ENCODE measurements at places on chromosomes 11 and 22.

DNA sequence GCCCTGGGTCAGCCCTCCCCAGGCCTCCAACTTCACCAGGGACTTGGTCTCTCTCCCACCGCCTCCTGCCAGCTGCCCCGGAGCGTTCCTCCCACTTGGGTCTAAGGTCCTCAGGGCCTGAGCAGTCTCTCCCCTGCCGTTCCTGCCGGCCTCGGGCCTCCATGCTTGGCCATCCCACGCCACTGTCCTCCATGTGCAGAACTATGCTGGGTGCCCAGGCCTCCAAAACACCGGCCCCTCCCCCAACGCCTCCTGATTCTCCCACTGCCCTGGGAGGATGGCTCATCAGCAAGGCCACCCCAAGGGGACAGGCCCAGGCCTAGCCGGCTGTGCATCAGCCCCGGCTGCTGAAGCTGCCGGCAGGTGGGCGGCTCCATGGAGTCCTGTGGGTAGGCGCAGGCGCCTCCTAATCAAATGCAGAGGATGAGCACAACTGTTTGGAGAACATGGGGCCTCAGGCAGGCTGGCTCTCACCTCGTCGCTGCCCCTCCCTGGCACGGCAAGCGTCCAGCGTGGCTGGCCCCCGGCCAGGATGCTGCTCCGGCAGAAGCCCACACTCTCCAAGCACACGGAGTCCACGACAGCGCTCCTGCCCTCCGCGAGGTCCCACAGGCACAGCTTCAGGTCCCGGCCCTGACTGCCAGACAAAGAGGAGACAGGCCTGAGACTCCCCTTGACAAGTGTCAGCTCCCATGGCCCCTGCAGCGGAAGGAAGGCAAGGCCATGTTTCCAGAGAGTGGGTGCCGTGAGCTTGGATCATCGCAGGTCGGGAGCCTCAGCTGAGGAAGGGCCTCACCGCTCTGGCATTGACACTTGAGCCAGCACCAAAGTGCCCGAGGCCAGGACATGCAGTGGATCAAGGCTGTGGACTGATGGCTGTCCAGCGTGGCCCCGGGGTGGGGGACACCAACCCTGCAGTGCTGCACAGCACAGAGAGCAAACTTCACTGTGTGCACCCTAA, 42.6 kb downstream of the GNB1L start:
- DNase-seq = peak; percentile 55

- DNase-seq = no peak
These were observed 12.0 kb downstream of the JAML start for GRCh38 chr11:118212781-118213191.

DNA sequence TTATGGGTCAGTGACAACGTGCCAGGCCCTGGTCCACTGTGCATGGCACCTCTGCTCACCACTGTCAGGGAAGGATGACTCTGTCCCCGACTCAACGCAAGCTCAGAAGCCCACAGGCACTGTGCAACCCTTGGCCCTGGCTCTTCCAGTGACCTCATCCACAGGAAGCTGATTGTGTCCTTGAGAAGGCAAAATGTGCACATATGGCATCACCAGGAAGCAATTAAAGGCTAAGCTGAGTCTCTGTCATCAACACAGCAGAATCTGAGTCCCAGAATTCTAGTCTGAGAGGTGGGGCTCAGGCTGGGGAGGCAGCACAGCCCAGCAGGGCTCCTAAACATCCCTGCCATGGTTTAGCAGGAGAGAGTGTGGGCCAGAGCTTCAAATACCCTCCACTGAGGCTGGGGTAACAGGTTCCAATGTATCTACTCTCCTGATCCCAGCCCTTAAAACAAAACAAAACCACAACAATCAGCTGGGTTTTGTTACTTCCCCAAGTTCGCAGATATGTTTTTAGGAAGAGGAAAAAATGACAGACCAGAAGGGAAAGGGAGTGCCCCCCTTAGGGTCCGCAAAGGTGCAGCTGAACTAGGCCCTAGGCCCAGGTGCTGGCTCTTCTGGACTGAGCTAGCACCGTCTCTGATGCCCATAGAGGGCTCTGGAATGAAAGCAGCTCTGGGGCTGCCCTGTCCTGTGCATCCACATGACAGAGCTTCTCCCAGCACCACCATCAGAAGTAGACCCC, 33.5 kb upstream of the GNAZ start:
- DNase-seq = no peak

- DNase-seq = no peak
These were observed 32.5 kb downstream of the MICAL2 start for GRCh38 chr11:12142909-12143308.

DNA sequence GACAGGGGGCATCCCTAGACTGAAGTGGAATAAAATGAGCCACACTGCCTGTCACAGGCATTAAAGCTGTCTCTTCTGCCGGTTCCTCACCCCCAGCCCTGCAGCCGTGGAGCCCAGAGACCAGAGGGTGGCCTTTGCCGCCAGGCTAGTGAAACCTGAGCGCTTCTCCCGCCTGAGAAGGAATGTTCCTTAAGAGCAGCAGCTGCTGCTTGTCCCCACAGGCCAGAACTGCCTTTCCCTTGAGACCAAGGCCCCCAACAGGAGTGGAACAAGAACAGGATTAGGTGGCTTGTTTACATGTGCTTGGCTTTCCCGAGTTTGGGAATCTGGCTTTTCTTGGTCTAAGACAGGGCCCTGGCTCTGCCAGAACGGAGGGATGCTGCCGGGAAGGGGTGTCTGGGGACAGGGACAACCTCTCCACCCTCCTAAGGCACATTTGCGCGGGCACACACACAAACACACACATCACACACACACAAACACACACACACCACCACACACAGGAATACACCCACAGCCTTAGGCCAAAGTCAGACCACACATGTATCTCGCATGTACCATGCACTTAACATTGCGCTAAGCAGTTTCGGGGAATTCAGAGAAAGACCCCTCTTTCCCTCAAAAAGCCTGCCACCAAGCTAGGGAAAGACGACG, 91.8 kb downstream of the FEZ1 start:
- no peak for DNase-seq

- DNase-seq = no peak
These were observed 71.3 kb downstream of the ETS1 start for GRCh38 chr11:128515826-128516778.

DNA sequence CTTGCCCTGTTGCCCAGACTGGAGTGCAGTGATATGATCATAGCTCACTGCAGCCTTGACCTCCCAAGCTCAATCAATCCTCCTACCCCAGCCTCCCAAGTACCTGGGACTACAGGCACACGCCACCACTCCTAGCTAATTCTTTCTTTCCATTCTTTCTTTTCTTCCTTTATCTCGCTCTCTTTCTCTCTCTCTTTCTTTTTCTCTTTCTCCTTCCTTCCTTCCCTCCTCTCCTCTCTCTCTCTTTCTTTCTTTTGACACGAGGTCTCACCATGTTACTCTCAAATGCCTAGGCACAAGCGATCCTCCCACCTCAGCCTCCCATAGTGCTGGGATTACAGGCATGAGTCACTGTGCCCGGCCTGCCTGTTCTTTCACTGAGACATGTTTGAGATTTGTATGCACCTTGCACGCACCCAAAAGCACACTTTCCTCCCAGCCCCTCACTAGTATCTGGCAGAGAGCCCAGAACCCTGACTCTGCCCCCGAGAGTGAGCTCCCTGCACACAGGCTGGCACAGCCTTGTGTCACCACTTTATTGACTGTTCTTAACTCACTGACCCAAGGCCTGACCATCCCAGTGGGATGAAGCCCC, 56.8 kb downstream of the CD6 start:
- no peak for DNase-seq

GRCh38 chr11:31687861-31688260, 123.3 kb downstream of the PAX6 start:
- no peak for DNase-seq

DNA sequence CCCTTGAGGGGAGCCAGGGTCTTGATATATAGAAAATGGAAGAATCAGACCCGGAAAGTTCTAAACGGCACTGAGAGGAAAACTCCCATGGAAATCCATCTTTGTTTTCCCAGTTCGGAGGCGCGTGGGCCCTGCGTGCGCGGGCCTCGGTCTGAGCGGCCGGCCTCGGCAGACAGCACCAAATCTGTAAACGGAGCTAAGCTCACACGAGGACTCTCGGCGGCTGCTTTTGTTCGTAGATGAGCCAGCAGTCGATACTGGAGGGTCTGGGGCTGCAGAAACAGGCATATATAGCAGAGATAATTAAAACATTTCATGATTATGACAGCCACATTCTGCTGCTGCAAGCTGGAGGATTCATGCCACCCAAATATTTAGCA, 68.5 kb upstream of the PPARA start:
- DNase-seq = peak; percentile 59

- no peak for DNase-seq
These were observed 9.1 kb upstream of the NAALADL1 start for GRCh38 chr11:65067446-65067845.

DNA sequence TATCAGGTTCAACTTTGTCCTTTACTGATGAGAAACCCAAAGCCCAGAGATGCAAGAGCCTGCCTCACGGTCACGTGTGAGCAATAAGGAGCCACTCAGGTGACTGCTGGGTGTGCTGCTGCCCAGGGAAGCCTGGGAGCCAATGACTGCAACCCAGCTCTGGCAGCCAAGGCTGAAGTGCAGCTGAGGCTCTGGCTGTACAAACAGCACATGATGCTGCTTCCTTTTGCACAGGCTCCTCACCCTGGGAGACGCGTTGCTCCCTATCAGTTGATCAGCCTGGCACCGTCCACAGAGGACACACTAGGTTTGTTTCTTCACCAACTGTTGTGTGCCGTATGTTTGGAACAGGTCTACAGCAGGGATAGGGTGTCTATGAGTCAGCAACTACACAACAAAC, 168.7 kb downstream of the EFCAB6 start:
- no peak for DNase-seq

DNA sequence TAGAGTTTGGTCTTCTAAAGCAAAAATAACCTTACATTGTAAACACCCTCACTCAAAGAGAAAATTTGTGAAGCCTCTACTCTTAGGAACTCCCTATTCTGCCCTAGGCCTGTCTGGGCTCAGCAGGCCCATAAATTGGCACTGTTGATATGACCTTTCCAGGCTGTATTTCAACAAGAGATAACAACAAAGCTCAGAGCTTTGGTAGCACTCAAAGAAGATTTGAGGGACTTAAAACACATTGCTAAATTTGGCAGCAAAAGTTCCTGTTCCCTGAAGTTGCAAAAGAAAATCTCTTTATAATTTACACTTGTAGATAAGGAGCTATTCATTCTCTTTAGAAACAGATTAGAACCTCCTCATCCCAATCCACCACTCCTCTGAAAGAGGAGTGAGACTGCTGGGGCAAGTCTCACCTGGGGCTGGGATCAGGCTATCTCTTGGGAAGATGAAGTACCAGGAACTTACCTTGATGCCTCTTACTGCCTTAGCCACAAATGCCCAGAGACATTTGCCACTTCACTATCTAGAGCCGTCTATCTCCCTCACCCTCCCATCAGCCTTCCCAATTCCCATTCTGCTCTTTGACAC, 110.4 kb upstream of the AKIP1 start:
- no peak for DNase-seq

- peak; percentile 66 for DNase-seq
These were observed 79.6 kb downstream of the ME3 start for GRCh38 chr11:86592659-86593451.

GRCh38 chr11:119419834-119420492, 3.0 kb downstream of the THY1 start:
- DNase-seq = no peak

DNA sequence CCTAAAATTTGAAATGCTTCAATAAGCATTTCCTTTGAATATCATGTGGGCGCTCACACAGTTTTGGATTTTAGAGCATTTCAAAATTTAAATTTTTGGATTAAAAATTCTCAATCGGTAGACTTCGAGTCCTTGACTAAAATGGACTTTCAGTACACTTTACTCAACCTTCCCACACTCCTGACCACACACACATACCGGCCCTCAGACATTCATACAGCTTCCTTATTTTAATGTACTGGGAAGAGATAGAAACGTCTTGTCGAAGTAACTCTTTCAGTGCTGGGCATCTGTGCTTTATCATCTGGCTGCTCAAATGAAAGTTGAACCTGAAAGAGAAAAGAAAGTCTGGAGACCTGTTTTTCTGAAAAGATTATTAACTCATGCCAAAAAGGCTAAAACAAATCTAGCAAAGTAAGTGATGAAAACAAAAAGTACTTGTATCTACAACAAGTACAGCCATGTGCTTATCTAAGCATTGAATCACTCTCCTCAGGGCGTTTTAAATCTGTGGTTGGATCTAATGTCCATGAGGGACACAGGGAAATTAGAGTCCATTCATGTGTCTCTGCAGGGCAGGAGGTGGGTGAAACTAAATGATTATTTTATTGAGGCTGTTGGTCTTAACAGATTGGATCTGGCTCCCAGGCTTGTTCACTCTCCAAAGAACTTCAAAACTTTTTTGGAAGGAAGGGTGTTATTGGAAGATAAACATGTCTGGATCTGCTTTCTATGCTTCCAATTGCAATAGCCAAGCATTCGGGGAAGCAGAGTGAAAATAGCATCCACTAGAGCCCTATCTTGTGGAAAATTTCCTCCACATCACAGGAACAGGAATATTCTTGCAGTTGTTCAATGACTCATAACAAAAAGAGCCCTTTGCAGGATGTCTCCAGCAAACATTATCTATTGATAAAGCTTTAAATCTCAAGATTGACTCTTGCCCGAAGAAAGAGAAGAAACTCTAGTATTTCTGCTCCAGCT, 47.0 kb downstream of the CARD18 start:
- DNase-seq = no peak

DNA sequence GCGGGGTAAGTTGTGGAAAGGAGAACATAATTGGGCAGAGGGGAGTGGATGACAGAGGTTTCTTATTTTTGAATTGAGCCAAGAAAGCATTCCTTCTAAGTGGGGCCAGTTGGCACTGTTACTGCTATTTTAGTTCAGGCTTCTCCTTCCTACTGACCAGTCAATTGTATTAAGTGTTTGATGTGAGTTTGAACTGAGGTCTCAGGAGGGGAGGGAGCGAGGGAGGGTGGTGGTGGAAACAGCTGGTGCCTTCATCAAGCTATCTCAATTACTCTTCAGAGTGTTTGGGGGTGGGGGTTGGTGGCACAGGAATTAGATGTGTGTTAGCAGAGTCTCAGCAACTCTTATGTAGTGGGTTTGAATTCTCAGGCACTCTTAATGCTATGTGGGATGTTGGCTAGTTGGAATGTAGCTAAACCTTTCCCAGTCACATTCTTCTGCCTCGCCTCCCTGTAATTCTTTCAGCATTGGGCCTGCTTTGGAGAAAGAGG, 14.5 kb downstream of the CTNND1 start:
- no peak for DNase-seq

GRCh38 chr11:105598371-105598770, 11.5 kb upstream of the GRIA4 start:
- DNase-seq = no peak

GRCh38 chr11:28835317-28835716, 727.1 kb downstream of the METTL15 start:
- DNase-seq = no peak

DNA sequence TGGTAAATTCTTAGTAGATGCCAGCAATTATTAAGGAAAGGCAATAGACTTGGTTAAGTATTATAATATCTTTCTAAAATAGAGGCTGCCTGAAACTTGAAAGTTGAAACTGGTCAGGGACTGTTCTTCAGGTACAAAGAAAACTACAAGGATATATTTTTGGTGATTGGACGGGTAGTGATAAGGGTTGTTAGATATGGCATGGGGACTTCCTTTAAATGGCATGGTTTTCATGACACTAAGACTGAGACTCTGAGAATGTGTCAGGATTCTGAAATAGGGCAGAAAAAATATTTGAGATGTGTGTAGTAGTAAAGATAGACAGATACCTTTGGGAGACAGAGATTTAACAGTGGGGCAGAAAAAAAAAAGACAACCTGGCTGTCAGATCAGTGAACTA, 108.4 kb upstream of the SLC5A12 start:
- DNase-seq = no peak

Data from sciatic nerve (tissue), 2 donors.